M059J (cell line): ENCODE measurements at places on chromosomes 2 and 18.

DNA sequence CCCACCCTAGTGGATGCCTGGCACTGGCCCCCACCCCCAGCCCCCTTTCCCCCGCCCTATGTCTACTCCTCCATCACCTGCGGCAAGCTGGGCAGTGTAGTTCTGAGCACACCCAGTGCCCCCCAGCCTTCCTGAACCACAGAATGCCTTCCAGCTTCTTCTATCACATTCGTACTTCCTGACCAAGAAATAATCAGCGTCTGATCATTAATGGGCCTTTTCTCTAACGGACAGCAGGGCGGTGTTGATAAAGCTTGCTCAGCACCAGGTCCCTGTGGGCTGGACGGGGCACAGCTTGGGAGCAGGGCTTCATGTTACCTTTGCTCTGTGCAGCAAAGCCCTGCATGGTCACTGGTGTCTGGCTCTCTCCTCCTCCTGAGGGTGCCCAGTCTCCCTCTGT lies 15.4 kb downstream of the UXS1 start:
- DNase-seq, result no peak

DNA sequence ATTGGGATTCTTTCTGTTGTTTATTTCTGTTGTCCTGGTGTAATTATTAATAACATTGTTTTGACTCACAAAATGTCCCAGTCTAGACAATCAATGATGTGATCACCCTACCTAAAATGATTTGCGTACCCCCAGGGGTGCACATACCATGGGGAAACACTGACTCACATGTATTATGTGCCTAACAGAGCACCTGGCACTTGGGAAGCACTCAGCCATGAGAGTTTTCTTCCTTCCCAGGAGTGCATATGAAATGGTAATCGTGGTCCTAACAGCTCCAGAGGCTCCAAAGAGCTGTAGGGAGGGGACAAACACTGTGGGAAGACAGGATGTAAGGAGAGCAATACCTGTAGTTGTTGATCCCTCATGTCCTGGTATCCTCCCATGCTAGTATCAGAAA lies 187.8 kb upstream of the ERBB4 start:
- peak; percentile 16 for DNase-seq

DNA sequence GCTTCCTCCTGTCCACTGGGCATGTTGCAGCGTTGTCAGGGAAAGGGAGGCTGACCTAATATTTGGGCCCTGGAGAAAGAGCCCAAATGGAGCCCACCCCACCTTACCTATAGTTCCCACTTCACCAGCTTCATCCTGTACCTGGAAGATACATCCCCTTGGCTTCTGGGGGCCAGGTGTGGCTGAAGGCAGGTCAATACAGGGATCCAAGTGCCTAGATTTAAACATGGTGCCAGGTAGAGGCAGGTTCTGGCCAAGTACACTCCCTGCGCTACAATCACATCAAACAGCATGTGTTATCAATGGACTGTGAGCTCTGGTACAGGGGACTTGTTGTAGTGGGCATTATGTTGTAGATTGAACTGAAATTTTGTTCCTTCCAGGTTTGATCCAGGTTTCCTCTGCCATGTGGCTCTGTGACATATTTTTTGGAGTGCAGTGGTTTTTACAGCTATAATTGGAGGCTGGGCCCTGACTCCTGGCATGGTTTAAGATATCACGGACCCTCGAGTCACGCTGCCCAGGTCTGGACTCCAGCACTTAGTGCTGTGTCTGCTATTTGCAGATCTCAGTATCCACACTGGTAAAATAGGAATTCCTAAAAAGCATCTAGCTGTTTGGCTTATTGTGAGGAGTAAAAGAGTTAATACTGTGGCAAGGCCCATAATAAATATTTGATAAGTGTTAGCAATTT lies 23.8 kb downstream of the MYCN start:
- no peak for DNase-seq

GRCh38 chr2:232434091-232434490 lies 21.9 kb upstream of the ALPI start:
- no peak for DNase-seq

DNA sequence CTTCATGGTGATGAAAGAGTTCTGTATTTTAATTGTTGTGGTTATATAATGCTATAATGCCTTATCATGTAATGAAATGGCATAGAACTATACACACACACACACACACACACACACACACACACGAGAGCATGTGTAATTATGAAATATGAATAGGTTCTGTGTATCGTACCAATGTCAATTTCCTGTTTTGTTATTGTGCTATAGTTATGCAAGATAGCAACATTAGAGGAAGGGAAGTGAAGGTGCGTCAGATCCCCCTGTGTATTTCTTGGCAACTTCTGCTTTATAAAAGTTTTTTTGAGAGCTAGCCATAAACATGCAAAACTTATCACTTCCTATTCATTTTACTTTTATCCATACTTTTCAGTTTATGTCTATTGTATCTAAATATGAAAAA lies 60.7 kb upstream of the ARHGAP15 start:
- DNase-seq, result no peak

GRCh38 chr2:47272031-47272864 lies 117.1 kb upstream of the STPG4 start:
- DNase-seq, result peak; percentile 69

DNA sequence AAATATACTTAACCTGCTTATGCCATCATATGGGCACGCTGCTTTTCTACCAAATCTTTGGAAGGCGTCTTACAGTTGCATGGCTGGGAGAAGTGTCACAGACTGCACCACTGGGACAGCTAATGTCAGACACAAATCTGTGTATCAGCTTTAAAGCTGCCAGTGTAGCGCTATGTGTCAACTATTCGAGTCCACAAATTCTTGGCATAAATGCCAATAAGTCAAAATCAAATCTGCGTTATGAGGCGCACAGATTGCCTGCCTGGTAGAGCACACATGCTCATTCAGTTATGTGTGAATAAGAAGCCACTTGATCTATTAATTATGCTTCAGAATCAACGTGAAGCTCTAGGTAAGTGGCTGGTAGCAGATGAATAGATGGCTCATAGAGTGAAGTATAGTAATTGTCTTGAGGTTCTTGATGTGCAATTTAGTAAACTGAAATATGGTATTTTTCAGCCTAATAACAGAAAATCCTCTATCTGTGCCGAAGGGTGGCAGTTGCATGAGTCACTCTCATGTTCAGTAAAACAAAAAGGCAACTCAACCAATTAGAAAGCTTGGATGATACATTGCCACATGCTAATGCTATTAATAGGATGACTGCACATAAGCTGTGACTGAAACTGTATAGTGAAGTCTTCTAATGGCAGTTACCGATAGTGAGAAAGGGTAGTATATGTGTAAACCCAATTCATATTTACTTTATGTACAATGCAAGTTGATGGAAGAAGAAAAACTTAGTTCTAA lies 52.0 kb downstream of the DCC start:
- DNase-seq, result no peak

- DNase-seq, result peak; percentile 20
Measured at GRCh38 chr18:28439870-28440269, 262.9 kb upstream of the CDH2 start.

GRCh38 chr18:35528749-35529274 lies 31.1 kb upstream of the INO80C start:
- no peak for DNase-seq
